NCI-H446 (cell line): ENCODE measurements at places on chromosomes 1 and 21.

- DNase-seq = no peak
Measured at GRCh38 chr21:31252611-31253010, 91.5 kb downstream of the TIAM1 start.

- no peak for DNase-seq
Measured at GRCh38 chr1:12654657-12655056, 10.8 kb downstream of the AADACL4 start.

- DNase-seq = no peak
Measured at GRCh38 chr21:28357743-28358142, 634.9 kb downstream of the LTN1 start.

GRCh38 chr1:185402930-185403329 is 85.9 kb upstream of the IVNS1ABP start:
- no peak for DNase-seq

GRCh38 chr1:168243636-168244212 is 17.9 kb downstream of the SFT2D2 start:
- DNase-seq = no peak

GRCh38 chr1:59223989-59224634 is 72.8 kb upstream of the FGGY start:
- DNase-seq = no peak

- no peak for DNase-seq
Measured at GRCh38 chr1:185739967-185740366, 5.8 kb downstream of the HMCN1 start.

GRCh38 chr1:14292520-14292919 is 306.0 kb upstream of the KAZN start:
- no peak for DNase-seq

- no peak for DNase-seq
Measured at GRCh38 chr1:223771814-223772770, 59.8 kb downstream of the CAPN2 start.

DNA sequence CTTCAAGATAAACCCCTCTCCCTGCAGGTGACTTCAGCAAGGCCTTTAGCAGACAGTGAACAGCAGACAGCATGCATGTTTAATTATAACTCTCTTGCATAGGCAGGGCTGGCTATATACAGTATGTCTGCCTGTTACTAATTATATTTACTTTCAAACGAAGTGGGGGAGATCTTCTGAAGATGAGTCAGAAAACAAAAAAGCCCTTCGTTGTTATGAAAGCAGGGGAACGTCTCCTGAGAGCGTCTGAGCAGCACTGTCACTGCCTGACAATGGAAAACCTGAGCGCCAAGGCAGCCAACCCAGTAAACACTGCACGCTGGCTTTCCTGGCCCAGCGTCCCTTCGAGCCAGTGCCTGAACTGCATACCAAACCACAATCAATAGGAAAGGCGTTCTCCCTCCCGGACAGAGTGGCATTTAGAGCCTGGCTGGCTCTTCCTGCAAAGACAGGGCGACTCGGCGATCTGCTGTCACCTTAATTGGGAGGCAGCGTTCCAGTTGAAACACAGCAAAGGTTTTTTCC is 54.1 kb downstream of the TOMM20 start:
- DNase-seq = no peak

GRCh38 chr1:99590578-99591209 is 55.2 kb upstream of the PALMD start:
- DNase-seq = peak; percentile 11

- no peak for DNase-seq
Measured at GRCh38 chr1:70042090-70042731, 163.2 kb downstream of the LRRC40 start.

DNA sequence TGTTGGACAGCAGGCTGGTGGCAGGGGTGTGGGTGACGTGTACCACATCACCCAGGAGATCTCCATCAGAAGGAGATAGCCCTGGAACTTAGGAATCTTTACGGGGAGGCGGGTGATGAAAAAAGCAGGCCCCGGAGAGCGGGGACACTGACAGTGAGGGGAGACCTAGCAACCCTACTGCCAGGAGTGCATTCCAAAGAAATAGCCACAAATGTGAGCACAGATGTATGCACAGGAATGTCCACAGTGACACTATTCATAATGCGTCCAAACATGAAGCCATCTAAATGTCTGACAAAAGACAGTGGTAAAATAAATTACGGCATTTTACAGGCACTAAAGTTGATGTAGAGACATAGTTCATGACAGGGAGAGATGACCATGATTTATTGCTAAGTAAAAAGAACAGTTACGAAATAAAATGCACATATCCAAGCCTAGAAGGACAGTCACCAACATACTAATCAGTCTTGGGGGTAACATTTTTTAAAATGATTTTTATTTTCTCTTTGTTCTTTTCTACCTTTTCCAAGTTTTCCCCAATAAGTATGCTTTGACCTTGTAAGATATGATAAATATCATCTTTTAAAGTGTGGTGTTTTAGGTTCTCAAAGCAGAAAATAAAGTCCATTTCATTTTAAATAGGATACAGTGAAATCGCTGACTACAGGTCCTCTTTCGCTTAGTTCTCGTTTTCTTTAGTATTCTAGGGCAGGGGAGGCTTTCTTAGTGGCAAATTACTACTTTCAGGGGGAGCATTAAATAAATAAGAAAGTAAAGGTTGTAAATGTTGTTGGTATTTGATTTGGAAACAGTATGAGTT is 21.3 kb downstream of the CD247 start:
- DNase-seq = no peak

- no peak for DNase-seq
Measured at GRCh38 chr1:66523562-66523961, 10.4 kb upstream of the SGIP1 start.

- no peak for DNase-seq
Measured at GRCh38 chr1:200985481-200985880, 38.0 kb downstream of the KIF21B start.

DNA sequence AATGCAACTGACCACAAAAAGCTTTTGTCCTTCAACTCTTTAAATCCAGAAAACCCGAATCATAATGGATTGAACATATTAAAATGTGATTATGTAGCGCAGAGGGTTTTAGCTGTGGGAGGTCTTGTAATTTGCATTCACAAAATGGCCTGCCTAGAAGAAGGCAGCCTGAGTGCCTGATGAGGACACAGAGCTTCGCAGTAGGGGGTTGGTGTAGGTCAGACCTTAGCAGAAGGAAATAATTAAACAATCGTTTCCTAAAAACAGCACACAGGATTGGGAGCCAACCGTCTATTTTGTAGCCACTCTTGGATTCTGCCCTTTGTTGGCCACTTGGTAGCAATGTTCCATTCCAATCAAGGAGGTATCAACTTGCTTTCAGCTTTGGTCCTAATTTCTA is 195.7 kb upstream of the KIAA0040 start:
- DNase-seq = no peak

DNA sequence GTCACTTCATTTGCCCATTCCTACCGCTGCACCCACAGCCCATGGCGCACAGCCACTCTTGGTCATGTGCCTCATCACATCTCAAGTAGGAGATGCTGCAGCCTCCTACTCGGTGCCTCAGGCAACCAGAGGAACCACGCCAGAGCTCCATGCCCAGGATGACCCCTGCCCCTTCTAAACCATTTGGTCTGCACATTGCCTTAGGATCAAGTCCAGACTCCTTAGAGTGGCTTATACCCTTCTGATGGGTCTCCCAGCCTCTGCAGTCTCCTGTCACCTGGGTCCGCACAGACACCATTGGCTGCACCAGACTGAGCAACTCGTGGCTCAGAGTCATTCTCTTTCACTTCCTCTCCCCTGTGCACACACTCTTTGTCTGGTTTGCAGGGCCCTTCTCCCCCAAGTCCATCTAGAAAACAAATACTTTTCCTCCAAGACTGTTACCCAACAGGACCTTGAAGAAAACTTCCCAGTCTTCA is 2.2 kb upstream of the ADORA3 start:
- no peak for DNase-seq
